ENCODE measurements at places on chromosomes 4 and X.

DNA sequence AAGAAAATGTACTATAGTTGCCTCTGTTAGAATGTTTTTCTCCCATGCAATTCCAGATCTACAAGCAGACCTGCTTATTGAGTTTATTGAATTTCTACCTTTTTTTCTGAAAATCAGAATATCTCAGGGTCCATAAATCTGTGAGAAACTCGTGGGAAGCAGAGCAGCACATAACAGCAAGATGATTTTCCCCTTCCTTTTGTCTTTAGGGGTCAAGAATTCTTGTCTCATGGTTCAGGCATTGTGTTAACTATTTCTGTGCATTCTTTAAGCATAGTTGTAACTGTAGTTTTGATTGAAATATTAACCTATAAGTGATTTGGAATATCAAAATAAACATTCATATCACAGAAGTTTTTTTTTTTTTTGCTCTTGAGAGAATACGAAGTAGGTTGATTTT lies 11.4 kb downstream of the EDNRA start:
- no peak for DNase-seq

- no peak for DNase-seq
Measured at GRCh38 chr4:14124816-14125215, 497.3 kb upstream of the BOD1L1 start.

- DNase-seq = no peak
Measured at GRCh38 chrX:7154041-7154597, 6.2 kb upstream of the PUDP start.

DNA sequence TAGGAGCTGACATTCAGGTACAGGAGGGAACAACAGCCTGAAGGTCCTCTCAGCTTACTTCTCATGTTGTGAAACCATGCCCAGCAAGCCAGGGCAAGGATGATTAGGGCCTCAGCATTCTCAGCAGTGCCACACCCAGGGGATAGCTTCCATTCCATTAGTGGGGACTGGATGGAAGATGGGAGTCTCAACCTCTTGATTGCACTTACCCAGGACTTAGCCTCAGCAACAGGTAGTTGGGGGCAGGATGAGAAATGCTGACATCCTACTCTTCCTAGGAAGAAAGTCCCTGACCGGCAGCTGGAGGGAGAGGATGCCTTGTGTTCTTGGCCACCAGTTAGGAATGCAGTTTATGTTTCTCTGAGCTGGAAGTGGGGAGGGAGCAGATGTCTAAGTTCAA lies 8.8 kb upstream of the BEX3 start:
- DNase-seq = no peak

DNA sequence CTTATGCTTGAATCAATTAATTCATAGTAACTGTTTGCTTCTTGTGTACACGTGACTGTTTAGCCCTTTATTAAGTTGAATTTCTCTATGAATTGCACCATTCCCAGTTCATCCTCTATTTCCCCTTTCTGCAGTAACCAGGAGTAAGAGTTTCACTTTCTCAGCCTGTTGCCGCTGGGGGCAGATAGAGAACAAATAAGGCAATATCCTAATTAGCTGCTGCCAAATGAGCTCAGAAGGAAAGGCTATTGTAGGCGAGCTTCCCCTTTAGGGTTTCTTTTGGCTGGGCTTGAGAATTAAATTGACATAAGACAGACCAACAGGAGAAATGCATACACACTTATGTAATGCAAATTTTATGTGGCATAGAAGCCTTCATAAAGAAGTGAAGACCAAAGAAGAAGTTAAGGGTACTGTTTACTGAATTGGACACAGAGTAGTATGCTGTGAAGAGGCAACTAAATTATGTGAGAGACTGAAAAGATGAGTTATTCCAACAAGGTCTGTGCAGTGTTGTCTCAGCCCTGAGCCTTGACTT lies 1594.7 kb downstream of the TECRL start:
- peak; percentile 18 for DNase-seq

DNA sequence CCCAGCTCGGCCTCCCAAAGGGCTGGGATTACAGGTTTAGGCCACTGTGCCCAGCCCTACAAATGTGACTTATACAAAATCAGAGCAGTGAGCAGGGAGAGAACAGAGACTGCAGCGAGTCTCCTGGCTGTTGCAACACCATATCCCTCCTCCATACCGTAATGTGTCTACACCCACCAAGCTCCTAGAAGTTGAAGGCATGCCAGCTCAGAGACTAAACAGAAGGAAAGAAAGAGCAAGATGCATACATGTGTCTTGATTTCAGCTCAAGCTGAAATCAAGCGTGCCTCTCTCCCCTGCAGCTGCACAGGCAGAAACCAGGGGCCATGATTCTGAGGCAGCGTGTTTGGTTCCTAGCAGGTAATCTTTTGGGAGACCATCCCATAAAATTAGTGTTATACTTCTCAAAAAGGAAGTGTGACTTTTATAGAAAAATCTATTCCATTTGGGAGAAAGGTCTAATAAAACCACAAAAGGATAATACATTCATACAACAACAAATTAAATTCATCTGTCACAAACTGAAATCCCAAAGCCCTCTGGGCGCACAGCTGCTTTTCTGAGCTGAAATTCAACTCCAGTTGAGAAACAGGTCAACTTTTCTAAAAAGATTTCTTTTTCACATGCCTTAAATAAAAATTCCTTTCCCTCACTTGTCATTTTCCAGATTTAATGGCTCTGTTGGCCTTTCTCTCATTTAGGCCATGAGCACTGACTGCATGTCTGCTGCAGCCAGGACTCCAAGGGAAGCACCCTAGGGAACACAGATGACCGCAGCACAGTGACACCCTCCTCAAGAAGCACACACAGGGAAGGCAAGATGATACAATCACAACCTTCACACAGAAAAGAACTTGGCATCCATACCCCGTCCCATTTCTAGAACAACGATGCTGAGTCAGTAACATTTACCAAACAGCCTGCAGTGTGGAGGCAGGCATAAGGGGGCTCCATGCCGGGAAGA lies 34.4 kb downstream of the AFAP1 start:
- no peak for DNase-seq

- no peak for DNase-seq
Measured at GRCh38 chr4:86994686-86995085, 59.9 kb downstream of the AFF1 start.

DNA sequence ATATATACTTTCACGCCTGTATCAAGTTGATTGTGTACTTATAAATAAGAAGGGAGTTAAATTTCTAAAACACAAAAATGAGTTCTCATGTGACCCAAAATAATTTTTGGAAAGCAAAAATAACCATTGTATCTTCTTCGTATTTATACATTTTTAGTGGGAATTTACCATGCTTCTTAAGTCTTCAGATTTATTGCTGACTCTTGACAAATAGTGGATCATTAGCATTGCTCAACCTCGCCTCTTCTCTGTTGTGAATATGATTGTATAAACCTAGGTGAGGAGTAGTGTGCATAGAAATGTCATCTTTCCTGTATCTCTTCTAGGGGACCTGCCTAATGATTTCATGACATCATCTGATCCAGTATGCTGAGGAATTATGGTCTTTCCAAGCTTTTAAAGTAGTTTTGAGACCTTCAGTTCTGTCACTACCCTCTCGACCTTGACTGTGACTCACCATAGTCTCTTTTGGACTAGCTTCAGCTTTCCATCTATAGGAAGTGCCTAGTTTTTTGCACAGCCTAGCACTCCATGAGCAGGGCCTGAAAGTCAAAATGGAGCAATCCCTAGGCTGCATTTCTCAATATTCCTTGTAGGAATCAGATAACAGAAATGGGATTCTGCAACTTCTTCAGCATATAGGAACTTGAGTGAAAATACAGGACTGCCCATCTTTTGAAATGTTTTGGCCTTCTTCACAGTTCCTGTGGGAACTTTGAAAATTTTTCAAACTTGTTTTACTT lies 157.6 kb downstream of the ARX start:
- no peak for DNase-seq

- peak; percentile 92 for DNase-seq
Measured at GRCh38 chrX:78653118-78653822, 5.9 kb downstream of the RTL3 start.

GRCh38 chr4:104418286-104418685 lies 76.4 kb downstream of the CXXC4 start:
- no peak for DNase-seq

DNA sequence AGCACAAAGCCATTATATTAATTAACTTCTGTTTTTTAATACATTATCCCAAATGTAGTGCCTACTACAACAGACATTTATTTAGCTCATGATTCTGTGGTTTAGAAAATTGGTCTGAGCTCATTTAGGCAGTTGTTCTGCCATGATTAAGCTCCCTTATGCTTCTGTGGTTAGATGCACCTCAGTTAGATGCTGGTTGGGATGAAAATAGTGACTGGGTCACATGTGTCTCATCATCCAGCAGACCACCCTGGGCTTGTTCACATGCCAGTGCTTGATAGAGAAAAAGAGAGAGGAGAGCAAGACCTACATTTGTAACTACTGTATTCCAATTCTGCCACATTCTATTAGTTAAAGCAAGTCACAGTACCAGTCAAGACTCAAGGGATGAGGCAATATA lies 376.4 kb upstream of the GNPDA2 start:
- no peak for DNase-seq

- DNase-seq = no peak
Measured at GRCh38 chrX:109774706-109775105, 41.6 kb upstream of the ACSL4 start.

DNA sequence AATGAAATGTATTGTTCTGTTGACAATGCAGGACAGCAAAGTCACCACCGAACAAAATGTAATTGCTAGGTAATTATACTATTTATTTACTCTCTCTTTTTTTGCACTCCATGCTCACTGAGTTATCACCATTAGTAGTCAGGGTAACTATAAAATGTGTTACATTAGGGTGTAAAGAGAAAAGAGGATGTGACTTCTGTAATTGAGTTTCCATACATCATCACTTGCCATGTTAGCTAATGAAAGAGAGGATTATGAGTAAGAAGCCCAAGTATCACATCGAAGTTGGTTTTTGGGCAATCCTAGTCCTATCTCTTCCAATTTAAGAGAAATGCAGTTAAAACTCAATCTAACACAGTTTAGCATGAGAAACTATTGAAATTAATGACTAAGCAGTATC lies 7.6 kb downstream of the ZXDA start:
- no peak for DNase-seq

GRCh38 chr4:174084542-174084941 lies 198.9 kb downstream of the FBXO8 start:
- DNase-seq = no peak

DNA sequence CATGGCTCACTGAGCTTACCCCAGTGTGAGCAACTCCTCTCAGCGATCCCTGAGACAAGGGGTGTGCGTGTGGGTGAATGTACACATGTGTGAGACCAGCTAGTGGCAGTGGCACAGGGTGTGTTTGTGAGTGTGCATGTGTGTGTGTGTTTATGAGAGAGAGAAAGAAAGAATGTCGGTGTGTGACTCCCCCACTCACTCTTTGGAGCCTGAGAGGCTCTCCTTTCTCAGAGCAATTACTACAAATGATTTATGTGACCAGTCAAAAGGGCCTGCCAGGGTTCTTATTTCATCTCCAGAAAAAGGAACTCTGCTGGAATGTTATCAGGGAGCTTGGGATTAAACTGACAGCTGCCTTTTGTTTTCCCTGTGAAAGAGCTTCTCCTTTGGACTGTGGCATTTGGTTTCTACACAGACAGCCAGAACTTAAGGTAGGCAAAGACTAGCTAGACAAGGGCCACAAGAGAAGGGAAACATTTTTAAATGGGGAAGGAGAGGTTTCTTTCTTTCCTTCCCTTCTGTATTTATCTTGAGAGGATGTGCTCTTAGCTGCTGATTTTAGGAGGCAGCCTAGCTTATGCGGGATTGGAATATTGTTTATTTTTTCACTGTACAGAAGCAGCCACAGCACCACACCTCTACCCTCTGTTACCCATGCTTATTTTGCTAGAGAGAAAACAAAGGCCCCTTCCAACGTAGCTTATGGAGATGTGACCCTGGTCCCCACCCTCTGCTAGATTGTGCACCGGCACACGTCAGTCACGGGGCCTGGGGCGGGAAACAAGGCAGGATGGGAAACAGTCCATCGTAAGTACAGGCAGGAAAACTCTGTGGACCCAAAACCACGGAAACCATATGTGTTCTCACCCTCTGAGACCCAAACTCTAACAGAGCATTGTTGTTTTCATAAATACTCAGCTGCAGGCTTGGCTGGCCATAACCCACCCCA lies 143.5 kb downstream of the MGST2 start:
- DNase-seq = peak; percentile 24

DNA sequence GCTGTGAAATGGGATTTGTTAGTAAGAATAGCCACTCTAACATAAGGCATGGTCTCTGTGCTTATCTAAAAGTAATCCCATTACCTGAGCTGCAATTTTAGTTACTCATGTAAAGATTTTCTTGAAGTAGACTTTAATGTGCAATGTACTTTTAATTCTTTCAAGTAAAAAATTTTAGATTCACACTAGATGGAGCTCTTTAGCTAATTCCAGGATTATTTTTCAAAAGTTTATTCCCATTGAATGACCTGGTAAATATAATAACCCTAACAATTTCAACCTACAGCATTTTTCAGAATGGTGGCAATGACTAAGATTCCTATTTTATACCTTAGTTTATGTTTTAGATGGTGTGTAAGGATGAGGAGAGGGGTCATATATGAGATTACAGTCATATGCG lies 18.1 kb downstream of the USP38 start:
- DNase-seq = no peak

- DNase-seq = no peak
Measured at GRCh38 chr4:123638834-123639233, 242.2 kb downstream of the SPRY1 start.

- DNase-seq = no peak
Measured at GRCh38 chr4:92339676-92340075, 35.9 kb downstream of the GRID2 start.

- no peak for DNase-seq
Measured at GRCh38 chr4:64613046-64613445, 203.8 kb upstream of the TECRL start.

GRCh38 chr4:100823993-100824323 lies 306.1 kb upstream of the EMCN start:
- no peak for DNase-seq

DNA sequence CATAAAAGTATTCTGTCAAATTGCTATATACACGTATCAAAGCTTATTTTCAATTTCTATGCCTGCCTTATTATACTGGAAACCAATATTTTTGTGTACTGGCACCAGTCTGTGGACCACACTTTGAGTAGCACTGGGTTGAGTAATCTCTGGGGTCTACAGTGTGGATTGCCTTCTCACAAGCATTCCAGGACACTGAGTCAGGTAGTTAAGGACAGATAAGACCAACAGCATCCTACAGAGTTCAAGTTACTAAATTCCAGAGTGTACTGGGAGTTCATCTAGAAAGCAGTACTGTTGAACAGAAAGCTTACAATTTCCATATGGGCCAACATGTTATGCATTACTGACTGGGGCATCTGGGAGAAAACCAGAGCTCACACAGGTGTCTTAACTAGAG lies 61.8 kb downstream of the VMA21 start:
- DNase-seq = no peak

DNA sequence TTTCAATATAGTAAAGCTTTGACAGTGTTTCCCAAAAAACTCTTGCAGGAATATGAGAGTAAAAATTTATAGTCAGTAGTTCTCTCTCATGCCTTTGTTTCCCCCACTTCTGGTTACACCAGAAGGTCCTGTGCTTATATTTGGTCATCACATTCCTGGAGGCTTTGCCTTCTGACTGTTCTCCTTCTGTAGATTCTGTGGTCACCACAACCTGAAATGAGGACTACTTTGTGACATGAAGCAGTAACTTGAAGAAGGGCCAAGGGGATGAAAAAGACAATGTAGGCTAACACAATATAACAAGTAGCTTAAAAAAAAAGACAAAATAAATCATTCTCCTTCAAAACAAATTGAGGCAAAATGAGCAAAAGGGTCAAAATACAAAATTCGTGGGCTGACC lies 366.2 kb upstream of the NR3C2 start:
- no peak for DNase-seq

- DNase-seq = no peak
Measured at GRCh38 chr4:47744253-47744652, 93.6 kb downstream of the CORIN start.

Measured in KBM-7 (cell line).